ENCODE measurements at places on chromosomes 3 and 15.

GRCh38 chr3:101182734-101183133, 137.6 kb downstream of the IMPG2 start:
- no peak for DNase-seq

- no peak for DNase-seq
Observed at GRCh38 chr3:151146731-151147091, 56.3 kb downstream of the GPR171 start.

DNA sequence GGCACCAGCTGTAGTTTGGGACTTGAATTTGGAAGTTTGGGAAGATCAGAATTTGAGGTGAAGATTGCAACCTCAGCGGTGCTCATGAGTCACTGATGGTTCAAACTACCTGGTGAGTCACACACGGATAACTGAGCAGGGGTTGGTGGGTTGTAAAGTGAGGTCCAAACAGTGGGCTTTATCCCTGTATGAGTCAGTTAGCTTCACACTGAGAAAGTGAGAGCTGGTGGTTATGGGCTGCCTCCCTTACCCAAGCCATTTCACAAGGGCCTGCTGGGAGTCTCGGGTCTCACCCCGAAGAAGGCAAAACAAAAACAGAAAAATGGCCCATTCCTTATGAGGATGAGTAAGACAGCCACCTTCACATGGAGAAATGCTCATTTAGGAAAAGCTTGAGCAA, 77.0 kb downstream of the ITGA11 start:
- DNase-seq, result peak; percentile 60

- no peak for DNase-seq
Observed at GRCh38 chr3:128317698-128318231, 148.9 kb downstream of the DNAJB8 start.

- DNase-seq, result no peak
Observed at GRCh38 chr3:804211-804610, 288.6 kb upstream of the CNTN6 start.

GRCh38 chr3:178669022-178669601, 132.9 kb downstream of the KCNMB2 start:
- peak; percentile 12 for DNase-seq

- DNase-seq, result no peak
Observed at GRCh38 chr3:174417573-174417972, 441.6 kb upstream of the NAALADL2 start.

DNA sequence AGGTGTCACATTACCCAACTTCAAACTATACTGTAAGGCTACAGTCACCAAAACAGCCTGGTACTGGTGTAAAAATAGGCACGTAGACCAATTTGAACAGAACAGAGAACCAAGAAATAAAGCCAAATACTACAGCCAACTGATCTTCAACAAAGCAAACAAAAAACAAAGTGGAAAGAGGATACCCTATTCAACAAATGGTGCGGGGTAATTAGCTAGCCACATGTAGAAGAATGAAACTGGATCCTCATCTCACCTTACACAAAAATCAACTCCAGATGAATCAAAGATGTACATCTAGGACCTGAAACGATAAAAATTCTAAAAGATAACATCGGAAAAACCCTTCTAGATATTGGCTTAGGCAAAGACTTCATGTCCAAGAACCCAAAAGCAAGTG, 13.1 kb downstream of the PEAK1 start:
- no peak for DNase-seq

GRCh38 chr15:48550822-48551525, 94.5 kb downstream of the FBN1 start:
- DNase-seq, result no peak

DNA sequence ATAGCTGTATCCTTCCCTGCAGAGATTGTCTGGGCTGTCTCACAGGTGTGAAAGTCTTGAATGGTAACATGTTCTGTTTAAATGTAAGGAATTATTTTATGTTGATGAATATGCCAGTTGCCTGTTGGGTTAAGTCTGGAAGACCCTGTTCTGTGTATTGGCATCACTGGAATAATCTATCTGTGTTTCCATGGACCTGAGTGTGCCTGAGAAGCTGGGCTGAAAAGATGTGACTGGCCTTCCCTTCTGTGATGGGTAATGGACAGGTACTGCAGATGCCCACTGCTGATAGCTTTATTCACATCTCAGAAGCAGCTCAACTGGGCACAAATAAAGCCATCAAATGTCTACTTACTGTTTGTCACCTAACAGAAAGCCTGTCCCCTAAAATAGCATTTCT, 196.3 kb downstream of the FNDC3B start:
- no peak for DNase-seq

DNA sequence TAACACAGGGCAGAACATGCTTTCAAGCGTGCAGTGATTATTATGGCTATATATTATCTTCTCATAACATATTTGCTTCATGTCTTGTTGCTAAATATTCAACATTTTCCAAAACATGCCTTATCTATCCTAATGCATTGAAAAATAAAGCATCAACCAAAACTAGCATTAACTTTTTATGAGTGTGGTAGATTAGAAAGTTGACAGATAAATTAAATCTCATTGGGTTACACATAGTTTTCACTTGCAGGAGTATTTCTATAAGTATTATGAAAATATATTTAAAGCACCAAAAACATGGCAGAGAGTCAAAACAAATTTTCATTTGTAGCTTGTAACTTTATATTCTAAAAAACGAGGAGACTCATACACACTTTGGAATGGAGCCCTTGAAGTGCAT, 141.5 kb downstream of the CADM2 start:
- DNase-seq, result no peak

DNA sequence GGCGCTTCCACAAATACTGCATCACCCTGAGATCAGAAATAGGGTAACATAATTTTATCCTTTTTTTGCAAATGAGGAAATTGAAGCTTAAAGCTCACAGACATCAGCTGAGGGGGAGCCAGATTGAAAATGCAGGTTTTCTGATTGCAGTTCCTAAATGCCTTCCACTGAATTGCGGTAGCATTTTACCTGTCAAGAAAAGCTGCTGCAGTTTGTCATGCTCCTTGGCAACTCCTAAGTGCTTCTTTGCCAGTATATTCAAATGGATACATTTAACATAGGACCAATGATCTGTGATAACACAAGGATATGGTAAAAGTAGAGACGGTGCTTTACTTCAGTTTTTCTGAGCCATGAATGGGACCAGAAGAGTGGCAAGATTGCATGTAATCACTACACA, 50.5 kb downstream of the SPATA16 start:
- DNase-seq, result no peak

Data from fibroblast of skin of left quadriceps (primary cell).